ENCODE measurements at places on chromosomes 7 and 10.

GRCh38 chr7:77657427-77658224 is 38.6 kb upstream of the RSBN1L start:
- DNase-seq: peak; percentile 41

DNA sequence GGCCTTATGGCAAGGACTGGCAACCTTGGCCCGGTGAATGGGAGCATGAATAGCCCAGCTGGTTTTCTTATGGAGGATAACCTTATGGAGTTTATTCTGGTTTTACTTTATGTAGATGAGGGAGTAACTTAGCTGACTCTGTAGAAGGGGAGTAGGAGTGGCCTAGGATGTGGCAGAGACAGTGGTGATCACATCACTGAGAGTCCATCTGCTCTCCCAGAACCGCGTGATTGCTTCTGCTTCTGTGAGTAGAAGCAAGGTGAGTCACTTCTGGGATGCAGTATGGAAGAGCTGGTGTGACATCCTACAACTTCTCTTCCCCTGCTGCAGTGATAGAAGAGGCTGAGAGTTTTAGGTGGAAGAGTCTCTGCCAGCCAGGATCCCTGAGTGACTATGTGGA is 129.2 kb downstream of the RPS24 start:
- DNase-seq: no peak

GRCh38 chr7:155192961-155193640 is 104.6 kb upstream of the INSIG1 start:
- no peak for DNase-seq

DNA sequence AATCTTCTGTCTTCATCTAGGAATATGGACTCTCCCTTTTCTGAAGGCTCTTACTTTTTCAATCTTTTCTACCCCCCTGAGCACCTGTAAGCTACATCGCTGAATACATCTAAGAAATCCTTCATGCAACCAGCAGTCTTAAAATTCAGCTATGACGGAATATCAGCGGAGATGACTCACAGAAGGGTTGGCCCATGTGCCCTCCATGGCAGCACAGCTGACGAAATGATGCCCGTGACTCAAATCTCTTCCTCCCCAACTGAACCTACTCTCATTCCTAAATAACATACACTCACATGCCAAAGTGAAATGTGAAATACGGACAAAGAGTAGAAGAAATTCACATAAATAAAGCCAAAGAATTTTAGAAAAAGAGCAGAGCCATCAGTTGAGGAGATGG is 30.3 kb upstream of the NCAPG2 start:
- DNase-seq: no peak

DNA sequence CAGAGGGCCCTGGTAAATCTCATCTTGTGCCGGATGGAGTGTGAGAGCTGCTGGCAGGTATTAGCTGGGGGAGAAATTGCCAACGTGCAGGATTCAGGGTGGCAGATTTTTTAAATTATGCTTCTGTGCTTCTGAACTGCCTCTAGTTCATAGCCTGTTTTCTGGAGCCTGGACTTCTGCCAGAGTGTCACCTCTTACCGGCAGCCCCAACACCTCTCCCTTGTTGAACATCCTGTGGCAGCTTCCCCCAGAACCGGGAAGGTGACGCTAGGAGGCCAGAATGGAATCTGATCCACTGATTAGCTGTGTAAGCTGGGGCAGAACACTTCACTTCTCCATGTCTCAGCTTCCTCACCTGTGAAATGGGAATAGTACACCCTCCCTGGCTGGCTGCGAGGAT is 5.1 kb downstream of the VWA2 start:
- DNase-seq: no peak

- no peak for DNase-seq
These were observed 1182.9 kb upstream of the LRRTM3 start for GRCh38 chr10:65742906-65743305.

GRCh38 chr10:32413513-32413912 is 32.4 kb upstream of the CCDC7 start:
- DNase-seq: no peak

DNA sequence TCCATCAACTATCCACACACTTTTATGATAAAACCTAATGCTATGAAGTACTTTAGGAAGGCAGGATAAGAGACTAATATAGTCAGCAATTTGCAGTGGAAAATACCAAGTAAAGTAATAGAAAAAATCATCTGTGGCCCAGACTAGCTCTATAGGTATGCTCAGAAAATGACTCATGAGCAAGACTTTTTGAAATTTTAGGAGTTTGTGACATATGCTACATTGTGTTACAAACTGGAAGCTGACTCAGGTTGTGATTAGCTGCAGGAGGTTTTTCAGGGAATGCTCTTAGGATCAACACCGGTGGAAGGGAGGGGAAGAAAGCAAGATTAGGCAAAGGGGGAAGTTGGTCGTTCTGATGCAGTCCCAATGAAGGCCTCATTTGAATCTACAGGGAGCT is 56.1 kb downstream of the FEZF1 start:
- DNase-seq: no peak

DNA sequence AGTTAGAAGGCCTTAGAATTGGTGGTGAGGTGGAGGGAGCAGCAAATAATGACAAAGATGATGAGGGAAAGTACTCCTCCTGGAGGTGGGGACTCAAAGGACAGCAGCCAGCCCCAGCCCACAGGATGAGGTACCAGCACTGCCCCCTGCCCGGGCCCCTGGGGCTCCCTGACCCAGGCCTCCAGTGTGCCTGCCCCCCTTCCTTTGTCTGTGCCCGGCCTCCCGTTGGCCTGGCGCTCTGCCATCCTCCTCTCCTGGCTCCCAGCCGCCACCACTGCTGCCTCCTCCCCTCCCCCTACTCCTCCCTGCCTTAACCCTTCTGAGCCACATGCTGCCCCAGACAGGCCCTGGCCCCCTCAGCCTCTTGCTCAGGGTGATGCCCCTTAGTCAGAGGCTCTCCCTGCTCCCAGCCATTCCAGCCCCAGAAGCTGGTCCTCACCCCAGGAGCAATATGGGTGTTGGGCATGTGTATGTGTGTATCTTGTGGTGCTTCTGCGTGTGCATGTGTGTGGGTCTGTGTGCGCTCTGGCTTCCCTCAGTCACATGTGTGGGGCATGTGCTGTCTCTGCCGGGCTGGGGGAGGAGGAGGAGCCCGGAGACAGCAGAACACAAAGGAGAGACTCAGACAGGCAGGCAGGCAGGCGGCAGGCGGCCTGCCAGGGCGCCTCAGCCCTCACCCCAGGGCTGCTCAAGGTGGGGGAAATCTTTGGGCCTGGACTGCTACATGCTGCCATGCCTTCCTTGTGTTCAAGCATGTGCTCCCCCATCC is 2.6 kb downstream of the LDB1 start:
- DNase-seq: peak; percentile 91

- DNase-seq: peak; percentile 54
These were observed 1.8 kb downstream of the KLLN start for GRCh38 chr10:87861566-87861952.

DNA sequence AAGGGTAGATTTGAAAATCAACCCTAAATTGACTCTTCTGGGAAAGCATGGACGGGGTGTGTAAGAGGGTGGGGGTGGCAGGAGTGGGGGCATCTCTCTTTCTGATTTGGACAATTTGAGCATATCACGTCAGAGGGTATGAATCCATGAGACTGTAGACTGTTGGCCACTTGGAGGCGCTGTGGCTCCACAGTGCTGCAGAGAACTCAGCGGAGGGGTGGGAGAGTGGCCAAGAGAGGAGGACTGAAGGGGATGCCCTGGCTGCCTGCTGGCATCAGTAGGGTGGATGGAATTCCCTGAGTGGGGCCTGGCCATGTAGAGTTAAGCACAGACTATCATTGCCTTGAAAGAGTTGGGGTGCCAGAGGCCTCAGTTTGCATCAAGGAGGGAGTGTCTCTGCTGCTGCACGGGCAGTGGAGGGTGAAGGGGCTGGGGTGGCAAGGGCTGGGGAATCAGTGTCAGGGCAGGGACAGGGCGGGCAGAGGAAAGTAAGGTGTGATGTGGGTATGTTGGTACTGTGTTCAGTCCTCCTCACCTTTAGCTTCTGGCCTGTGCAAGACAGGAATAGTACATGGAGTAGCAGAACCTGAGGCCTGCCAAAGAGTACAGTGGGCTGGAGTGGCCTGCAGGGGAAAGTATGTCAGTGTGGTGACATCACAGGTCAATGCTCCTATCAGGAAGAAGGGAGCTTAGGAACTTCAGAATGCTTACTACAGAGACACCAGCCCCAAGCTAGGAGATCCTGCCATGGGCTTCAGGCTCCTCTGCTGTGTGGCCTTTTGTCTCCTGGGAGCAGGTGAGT is 133.5 kb upstream of the PRSS58 start:
- peak; percentile 23 for DNase-seq

Data from Ammon's horn (tissue), 1 donor.